Right renal cortex interstitium (tissue), 3 donors: ENCODE measurements at places on chromosomes 2 and 18. TPM values are rescaled to one million over a fixed set of nuclear protein-coding genes. Genes with fewer than 3 reads are reported as not detected.

ADD2 gene
- polyA plus RNA-seq: 5.7 TPM

FOXI3 gene
- polyA plus RNA-seq: 0.12 TPM

- DNase-seq: peak; percentile 29
Observed at GRCh38 chr18:77899972-77900754, 650.5 kb downstream of the GALR1 start.

FAM124B gene
- polyA plus RNA-seq: 2.7 TPM

RAMP1 gene
- polyA plus RNA-seq: 2.3 TPM

DNA sequence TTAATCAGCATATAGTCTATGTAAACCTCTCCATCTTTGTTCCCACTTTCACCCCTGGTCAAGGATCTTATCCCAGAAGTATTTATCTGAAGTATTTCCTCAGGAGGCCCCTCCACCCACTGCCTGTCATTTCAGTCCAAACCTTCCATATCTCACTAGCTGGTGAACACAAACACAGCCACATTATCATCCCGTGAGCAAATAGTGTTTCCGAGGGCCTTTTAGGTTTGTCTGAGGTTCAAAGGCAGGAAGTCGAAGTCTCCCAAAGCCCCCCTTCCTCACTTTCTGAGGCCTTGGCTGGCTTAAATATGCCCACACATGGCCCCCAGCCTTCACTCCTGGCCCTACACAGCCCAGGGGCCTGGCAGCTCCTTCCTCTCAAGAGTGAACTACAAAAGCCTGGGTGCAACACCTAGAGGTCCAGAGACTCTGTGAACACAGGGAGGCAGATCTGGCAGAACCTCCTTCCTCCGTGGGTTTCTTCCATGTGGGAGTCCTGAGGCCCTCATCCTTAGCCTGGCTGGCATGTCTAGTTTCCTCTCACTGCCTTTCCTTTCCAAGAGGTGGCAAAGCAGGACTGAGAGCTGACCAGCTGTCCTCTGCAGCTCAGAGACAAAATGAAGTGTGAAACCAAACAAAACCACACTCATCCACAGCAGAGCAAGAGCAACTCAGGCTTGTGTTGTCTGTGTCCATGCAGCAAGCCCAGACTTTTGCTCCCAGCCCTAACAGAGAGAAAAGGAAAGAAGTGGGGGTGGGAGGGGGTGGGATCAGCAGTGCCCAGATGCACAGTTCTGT lies 264.2 kb downstream of the SS18 start:
- DNase-seq: no peak

DNA sequence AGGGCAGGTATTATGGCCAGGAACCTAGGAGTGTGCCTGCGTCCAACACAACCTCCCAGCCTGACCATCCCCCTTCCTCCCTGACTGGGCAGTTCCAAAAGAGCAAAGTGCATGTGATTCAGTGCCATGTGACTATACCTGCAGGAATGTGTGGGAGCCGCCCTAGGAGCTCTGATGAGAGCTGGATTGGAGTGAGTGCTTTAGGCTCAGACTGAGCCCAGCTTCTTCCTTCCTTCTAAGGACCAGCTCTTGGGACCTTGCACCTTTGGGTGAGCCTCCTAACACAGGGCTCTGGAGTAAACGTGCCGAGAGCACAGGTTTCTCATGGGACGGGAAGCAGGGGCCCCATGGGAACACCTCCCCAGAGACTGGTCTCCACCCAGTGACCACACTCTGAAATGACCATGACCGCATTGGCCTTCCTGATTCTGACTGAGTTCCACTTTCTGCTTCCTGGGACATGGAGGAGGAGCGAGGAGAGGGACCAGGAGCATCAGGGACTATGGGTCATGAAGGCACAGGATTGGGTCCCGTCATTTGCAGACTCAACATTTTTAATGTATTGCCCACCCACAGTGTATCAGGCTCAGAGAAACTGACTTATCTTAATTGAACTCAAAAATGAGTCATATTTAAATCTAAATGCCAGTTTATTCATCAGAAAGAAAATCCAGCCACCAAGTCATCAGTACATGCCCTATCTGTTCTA lies 87.8 kb upstream of the BCL2L11 start:
- no peak for DNase-seq

KIAA2012 gene
- polyA plus RNA-seq: 0.07 TPM

GRCh38 chr2:63710732-63711131 lies 122.0 kb downstream of the MDH1 start:
- DNase-seq: no peak

ADGRF3 gene
- 2.0 TPM for polyA plus RNA-seq

GRCh38 chr2:206996556-206997065 lies 57.3 kb downstream of the CPO start:
- no peak for DNase-seq

GRCh38 chr2:46831051-46831868 lies 84.3 kb downstream of the MCFD2 start:
- no peak for DNase-seq

PID1 gene
- polyA plus RNA-seq: 5.7 TPM

DNA sequence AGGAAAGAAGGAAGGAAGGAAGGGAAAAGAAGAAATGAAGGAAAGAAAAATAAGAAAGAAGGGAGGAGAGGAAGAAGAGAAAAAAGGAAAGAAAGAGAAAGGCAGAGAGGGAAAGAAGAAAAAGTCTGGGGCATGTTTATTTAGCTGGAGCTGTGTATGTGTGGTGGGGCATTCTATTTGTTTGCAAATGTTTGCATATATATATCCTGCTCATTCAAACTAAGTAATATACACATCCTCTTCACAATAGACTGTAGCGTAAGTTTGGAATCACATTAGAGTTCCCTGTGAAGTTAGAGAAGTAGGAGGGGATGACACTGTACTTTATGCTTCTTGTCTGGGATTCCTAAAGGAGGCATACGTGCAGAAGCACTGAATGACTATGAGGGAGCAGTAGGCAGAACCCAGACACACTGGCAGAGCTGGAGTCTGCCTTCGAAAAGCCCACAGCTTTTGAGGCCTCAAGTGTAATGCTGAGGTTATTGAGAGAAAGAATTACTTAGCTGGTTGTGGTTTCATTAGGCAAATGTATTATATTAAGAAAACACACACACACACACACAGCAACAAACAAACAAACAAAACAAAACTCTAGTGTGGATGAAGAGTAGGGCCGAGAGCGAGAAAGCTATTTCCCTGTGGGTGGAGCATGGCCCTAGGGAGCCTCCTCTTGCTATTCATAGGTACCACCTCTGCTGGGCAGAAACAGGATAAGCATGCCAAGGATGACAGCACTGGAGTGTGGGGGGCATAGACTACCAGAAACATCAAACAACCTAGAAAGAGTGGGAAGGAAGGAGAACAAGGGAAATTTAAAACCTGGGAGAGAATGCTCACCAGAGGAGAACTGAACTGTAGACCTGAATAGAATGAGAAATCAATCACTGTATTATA lies 905.1 kb upstream of the NXPH2 start:
- DNase-seq: no peak

- no peak for DNase-seq
Observed at GRCh38 chr2:119233326-119234020, 9.8 kb downstream of the STEAP3 start.

- no peak for DNase-seq
Observed at GRCh38 chr2:226802573-226802972, 3.0 kb upstream of the IRS1 start.
